ENCODE measurements at places on chromosomes 16 and 17.

DNA sequence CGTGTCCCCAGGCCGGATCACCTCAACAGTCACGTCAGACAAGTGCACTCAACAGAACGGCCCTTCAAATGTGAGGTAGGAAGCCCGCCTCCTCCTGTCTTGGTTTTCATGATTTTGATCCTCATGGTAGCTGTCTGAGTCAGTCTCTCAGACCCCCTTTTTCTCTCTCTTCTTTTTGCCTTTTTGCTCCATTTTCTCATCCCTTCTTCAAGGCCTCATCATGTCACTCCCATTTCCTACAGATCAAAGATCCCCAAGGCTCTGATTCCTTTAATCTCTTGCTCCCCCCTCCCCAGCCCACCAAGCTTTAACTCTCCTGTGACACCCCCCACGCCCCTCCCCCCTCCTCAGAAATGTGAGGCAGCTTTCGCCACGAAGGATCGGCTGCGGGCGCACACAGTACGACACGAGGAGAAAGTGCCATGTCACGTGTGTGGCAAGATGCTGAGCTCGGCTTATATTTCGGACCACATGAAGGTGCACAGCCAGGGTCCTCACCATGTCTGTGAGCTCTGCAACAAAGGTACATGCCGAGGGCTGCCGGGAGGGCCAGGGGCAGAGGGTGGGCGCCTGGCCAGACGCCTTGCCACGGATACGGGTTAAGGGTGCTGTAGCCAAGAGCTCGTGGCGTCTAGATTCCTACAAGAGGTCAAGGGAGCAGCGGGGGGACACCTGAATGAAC, 2.0 kb downstream of the MAZ start:
- peak overlapping the region; percentile 84 for H3K27ac ChIP-seq
- peaks cover 4% of the 10 kb centered on the region for H3K36me3 ChIP-seq
- peak overlapping the region; percentile 86 for H3K4me3 ChIP-seq
- DNase-seq, result no peak
- no peaks in the 10 kb centered on the region for H3K27me3 ChIP-seq

DNA sequence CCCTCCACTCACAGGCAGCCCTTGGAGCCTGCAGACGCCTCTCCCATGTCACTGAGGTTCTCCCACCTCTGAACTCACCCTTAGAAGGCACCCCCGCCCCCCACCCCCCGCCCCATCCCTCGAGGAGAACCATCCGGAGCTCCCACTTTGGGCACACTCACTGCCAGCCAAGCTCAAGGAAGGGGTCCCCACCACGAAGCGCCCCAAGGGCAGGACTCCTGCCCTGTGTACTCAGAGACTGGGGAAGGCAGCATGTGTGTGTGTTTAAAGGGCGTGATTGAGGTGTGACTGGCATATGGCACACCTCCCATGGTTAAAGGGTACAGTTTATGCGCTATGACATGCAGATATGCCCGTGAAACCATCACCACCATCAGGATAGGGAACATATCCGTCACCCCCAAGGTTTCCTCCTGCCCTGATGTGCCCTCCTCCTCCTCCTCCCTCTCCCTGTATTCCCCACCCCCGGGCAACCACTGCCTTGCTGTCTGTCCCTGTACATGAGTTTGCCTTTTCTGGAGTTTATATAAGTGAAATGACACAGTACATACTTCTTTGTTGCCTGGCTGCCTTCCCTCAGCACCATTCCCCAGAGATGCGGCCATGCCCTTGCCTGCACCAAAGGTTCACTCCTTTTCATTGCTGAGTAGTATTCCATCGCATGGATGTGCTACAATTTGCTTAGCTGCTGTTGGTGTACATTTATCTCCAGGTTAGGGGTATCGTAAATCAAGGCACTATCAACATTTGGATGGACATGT, 14.0 kb upstream of the RBFOX3 start:
- peaks cover 13% of the 10 kb centered on the region for H3K4me1 ChIP-seq
- H3K27ac ChIP-seq, result no peak overlapping the region
- no peaks in the 10 kb centered on the region for H3K36me3 ChIP-seq
- peaks cover 15% of the 10 kb centered on the region for H3K27me3 ChIP-seq
- no peak overlapping the region for H3K4me3 ChIP-seq

DNA sequence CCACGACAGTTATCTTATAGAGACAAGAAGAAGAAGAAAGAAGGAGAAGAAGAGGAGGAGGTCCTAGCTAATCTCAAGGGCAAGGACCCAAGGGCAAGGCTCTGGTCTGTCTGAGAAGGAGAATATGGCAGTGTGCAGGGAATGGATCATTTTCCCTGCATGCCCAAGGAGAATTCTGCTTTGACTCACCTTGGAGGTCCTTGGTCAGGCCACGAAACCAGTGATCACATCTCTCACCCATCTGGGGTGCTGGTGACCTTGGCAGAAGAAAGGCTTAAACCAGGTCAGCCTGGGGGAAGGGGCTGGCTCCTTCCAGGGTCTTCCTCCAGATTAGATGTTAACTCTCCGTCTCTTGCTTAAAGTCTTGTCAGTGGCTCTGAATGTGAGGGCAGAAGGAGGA, 1.6 kb upstream of the FMNL1 start:
- peaks cover 5% of the 10 kb centered on the region for H3K4me1 ChIP-seq
- H3K36me3 ChIP-seq, result no peaks in the 10 kb centered on the region
- H3K4me3 ChIP-seq, result no peak overlapping the region
- peak overlapping the region; percentile 41 for H3K27ac ChIP-seq
- peaks cover 61% of the 10 kb centered on the region for H3K27me3 ChIP-seq

- H3K36me3 ChIP-seq, result peaks cover 6% of the 10 kb centered on the region
- no peak for DNase-seq
- peak overlapping the region; percentile 88 for H3K27ac ChIP-seq
These were observed 62.6 kb downstream of the TUBD1 start for GRCh38 chr17:59830007-59830630.
